ENCODE measurements at places on chromosomes 7 and 10. TPM values are rescaled to one million over a fixed set of nuclear protein-coding genes. Genes with fewer than 3 reads are reported as not detected.

The COA1 gene
- total RNA-seq: 60.2 TPM

The RHOBTB1 gene
- not detected for total RNA-seq

The SGPL1 gene
- 26.0 TPM for total RNA-seq

The ELMO1 gene
- 137 TPM for total RNA-seq

The SUGCT gene
- total RNA-seq: 0.48 TPM

The MOGAT3 gene
- total RNA-seq: not detected

DNA sequence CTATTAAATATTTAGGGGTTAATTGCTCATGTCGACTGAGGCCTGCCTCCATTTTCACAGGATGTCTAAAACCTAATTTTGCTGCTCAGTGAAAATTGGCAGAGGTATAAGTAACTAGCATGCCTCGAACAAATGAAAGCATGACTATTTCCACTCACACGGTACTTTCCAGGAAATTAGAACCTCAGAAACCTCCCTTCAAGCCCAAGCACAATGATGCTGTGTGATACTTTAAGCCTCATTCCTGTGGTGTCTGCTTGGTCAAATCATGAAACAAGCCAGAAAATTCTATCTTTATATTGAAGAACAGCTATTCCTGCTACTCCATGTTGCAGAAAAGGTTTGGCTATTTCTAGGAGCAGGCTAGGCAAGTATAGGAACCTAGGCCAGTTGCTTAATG, 203.0 kb downstream of the SORCS3 start:
- no peak for DNase-seq

DNA sequence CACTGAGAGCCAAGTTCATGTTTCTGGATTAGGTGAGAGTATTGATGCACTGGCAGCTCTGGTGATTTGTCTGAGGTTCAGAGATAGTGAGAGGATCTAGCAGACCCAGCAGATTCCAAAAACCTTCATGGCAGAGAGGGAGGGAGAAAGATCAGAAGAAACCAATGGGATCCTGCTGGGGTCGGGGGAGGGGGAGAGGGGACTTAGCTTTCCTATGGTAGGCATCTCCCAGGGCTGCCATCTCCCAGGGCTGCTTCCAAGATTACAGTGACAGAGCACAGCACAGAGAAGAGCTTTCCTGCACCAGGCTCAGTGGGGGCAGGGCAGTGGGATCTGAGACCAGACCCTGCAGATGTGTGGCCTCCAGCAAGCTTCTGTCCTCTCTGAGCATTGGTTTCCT, 76.8 kb upstream of the GDF10 start:
- no peak for DNase-seq

- DNase-seq: peak; percentile 53
These were observed 10.1 kb upstream of the ADAP1 start for GRCh38 chr7:964401-965231.

DNA sequence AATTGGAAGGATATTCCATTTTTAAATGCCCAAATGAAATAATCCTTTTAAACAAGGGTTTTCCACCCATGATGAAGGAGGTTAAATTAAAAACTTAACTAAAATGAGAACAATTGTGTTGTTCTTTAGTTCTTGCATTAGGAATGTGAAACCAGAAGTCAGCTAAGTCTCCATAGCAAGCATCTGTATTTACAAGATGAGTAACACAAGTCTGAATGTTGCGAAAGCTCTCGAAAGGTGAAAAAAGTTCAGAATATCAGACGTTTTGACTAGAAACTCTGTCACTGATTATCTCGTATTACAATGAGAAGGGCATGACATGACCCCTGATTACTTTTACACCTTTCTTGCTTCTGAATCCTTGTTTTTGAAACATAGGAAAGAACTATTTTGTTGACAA, 149.6 kb downstream of the BICC1 start:
- no peak for DNase-seq

DNA sequence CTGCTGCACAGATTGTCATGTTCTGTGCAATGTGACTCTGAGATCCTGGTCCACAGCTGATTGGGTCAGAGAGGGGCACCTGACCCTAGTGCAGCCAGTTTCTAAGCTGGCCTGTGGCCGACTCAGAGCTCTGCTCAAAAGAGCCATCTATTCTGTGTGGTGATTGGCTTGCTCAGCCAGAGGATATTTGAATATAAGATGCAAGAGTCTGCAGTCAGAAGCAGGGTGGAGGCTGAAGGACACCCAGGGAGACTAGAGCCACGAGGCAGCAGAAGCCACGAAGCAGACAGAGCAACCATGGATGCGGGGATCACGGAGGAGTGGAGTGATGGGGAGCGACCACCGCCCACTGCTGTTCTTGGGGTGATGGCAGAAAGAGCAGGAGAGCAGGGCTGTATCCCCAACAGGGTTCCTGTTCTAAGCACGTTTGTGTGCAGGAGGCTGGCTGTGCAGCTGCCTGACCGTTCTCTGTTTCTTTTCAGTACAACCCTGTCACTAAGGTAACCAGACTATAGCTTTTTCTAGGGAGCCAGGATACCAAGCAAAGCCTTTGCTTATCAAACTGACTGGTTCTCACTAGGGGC, 19.5 kb upstream of the RHEB start:
- DNase-seq: peak; percentile 92

- no peak for DNase-seq
These were observed 104.5 kb downstream of the CXCL12 start for GRCh38 chr10:44280226-44281014.

- no peak for DNase-seq
These were observed 68.1 kb upstream of the LEP start for GRCh38 chr7:128172963-128173362.

GRCh38 chr7:5774136-5774535, 7.3 kb downstream of the RNF216 start:
- DNase-seq: no peak

- no peak for DNase-seq
These were observed 51.6 kb upstream of the MGMT start for GRCh38 chr10:129415215-129416140.

DNA sequence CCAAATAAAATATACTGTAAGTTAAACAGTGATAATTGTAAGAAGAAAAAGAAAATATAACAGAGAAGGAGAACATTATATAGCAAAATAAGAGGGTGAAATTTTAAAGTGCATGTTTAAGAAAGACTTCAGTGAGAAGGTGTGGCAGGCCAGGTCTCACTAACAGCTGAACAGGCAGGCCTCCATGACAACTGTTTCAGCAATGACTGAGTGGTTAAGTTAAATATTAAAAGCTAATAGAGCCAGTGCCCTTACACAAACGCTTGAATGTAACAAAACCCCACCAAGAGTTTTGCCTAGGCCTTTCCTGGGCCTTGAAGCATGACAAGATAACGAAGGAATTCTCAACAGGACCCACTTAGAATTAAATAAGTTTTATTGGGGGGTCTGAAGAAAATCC, 32.6 kb downstream of the CFAP43 start:
- no peak for DNase-seq

GRCh38 chr10:32120147-32120546, 63.9 kb upstream of the KIF5B start:
- no peak for DNase-seq

GRCh38 chr10:122307669-122308416, 36.7 kb downstream of the BTBD16 start:
- DNase-seq: peak; percentile 59

All from Karpas-422 (cell line).